ENCODE measurements at places on chromosomes 5 and 9.

- H3K27me3 ChIP-seq: no peaks in the 10 kb centered on the region
- H3K27ac ChIP-seq: no peak overlapping the region
- H3K4me3 ChIP-seq: no peak overlapping the region
- H3K36me3 ChIP-seq: peaks cover 1% of the 10 kb centered on the region
- H3K4me1 ChIP-seq: peaks cover 9% of the 10 kb centered on the region
- DNase-seq: no peak
Observed at GRCh38 chr9:20309124-20309523, 313.2 kb downstream of the MLLT3 start.

- H3K36me3 ChIP-seq: peaks cover 9% of the 10 kb centered on the region
- no peak overlapping the region for H3K4me3 ChIP-seq
- H3K4me1 ChIP-seq: peaks cover under 1% of the 10 kb centered on the region
- no peak overlapping the region for H3K27ac ChIP-seq
- no peaks in the 10 kb centered on the region for H3K27me3 ChIP-seq
Observed at GRCh38 chr9:76095585-76095984, 205.1 kb downstream of the PCSK5 start.

DNA sequence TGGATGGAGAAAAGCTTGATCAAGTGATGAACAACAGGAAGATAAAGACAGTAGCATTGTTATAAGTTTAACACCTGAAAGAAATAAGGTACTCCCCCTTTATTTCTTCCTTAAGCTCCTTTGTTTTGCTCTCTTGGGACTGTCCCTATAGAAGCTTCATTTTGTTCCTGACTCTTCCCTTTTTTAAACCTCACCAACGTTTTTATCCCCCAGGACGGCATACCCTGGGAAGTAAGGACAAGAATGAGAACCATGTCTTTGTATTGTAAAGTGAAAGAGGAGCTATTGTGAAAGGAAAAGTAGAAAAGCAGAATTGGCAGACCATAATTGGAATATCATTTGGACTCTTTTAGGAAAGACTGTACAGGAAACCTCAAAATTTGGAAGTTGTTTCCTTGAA lies 1368.6 kb upstream of the C9orf72 start:
- no peak for DNase-seq
- no peaks in the 10 kb centered on the region for H3K4me1 ChIP-seq
- no peaks in the 10 kb centered on the region for H3K27me3 ChIP-seq
- H3K27ac ChIP-seq: no peak overlapping the region
- no peak overlapping the region for H3K4me3 ChIP-seq
- no peaks in the 10 kb centered on the region for H3K36me3 ChIP-seq

DNA sequence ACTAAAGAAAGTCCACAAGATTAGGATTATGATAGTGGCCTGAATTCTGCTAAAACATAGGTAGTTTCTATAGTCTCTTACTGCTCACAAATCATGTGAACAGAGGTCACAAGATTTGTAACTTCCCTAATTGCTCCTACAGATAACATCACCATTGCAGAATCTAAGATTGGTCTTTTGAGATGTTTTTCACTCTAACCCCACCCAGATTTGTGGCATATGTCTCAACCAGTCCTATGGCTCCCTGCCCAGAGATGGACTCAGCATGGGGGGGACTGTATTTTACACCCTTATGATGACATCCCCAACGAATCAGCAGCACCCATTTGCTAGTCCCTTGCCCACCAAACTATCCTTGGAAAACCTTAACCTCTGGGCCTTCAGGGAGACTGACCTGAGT lies 1046.2 kb downstream of the CDH12 start:
- no peaks in the 10 kb centered on the region for H3K27me3 ChIP-seq
- no peaks in the 10 kb centered on the region for H3K36me3 ChIP-seq
- H3K27ac ChIP-seq: no peak overlapping the region
- no peak overlapping the region for H3K4me3 ChIP-seq

GRCh38 chr5:9479361-9479760 lies 66.5 kb downstream of the SEMA5A start:
- no peaks in the 10 kb centered on the region for H3K36me3 ChIP-seq
- H3K4me3 ChIP-seq: no peak overlapping the region
- H3K4me1 ChIP-seq: no peaks in the 10 kb centered on the region
- no peak for DNase-seq
- H3K27me3 ChIP-seq: no peaks in the 10 kb centered on the region

- no peak overlapping the region for H3K4me3 ChIP-seq
- no peak for DNase-seq
- H3K27ac ChIP-seq: no peak overlapping the region
- H3K4me1 ChIP-seq: no peaks in the 10 kb centered on the region
- H3K27me3 ChIP-seq: no peaks in the 10 kb centered on the region
Observed at GRCh38 chr5:130066644-130067043, 162.4 kb downstream of the CHSY3 start.

GRCh38 chr5:150119421-150120061 lies 33.2 kb upstream of the CSF1R start:
- no peak overlapping the region for H3K27ac ChIP-seq
- H3K4me3 ChIP-seq: no peak overlapping the region
- DNase-seq: no peak
- no peaks in the 10 kb centered on the region for H3K27me3 ChIP-seq
- H3K36me3 ChIP-seq: no peaks in the 10 kb centered on the region

All from activated CD8-positive, alpha-beta T cell treated with anti-CD3 and anti-CD28 coated beads for 36 hours (primary cell).